ENCODE measurements at places on chromosomes 3 and 15.

DNA sequence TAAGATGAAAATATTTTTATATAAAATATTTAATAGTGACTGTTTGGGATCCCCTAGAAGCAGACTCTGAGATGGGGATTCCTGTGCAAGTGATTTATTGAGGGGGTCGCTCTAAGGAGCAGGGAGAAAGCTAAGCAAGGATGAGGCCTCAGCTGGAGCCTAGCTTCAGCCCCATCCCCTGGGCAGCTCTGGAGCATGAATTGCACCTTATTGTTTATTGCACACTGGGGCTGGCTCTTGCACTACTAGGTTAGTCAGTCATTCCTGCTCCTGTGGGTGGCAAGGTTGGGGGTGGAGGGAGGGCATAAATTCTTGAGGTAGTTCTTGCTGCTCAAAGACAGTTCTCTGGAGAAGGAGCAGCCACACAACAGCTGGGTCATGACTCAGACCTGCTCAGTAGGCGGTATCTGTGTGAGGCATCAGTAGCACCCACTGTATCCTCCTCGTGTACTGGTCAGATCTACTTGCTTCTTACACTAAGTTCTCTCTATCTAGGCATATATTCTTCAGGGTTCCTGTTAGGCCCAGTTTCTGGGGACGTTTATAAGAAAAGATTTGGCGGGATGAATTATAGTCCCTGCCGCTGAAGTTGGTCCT, 27.2 kb upstream of the TNFSF10 start:
- DNase-seq, result no peak

DNA sequence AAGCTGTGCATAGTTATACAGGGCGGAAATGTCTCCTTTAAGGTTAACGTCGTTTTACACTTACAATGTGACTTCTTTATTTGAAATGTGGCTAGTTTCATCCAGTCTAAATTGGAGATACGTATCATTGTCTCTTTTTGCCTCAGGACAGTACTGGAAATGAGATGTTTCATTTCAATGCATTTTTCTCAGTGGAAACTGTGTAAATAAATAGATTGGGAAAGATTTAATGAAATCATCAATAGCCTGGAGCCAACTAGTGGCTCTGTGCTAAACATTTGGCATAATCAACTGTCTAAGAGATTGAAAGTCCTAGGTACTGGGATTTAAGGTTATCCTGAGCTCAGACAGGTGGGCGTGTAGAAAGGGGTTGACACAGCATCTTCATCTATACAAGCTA, 691.5 kb upstream of the CCDC54 start:
- DNase-seq, result no peak

GRCh38 chr3:129051871-129052340, 8.7 kb upstream of the GP9 start:
- no peak for DNase-seq

GRCh38 chr3:50340147-50340447, 539 bp downstream of the RASSF1 start:
- DNase-seq, result no peak

DNA sequence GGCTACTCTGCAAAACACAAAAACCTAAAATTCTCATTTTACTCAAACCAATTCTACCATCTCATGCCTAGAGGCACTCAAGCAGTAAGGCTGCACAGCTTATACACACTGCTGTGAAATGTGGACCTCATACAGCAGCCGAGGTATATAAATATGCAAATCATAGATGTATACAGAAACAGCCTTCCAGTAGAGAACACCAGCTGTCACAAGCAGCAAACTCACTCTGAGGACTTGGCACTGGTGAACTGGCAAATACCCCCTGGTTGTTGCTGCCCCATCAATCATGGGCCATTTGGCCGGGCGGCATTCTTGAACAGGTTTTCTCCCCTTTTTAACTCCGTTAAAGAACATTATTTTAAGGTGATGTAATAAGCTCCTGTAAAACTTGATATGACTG, 378.0 kb downstream of the LSAMP start:
- DNase-seq, result no peak

- no peak for DNase-seq
Observed at GRCh38 chr3:48225587-48225986, 2.3 kb downstream of the CAMP start.

- DNase-seq, result no peak
Observed at GRCh38 chr15:77457905-77458265, 37.2 kb downstream of the HMG20A start.

- DNase-seq, result no peak
Observed at GRCh38 chr3:13138833-13139145, 65.6 kb upstream of the IQSEC1 start.

DNA sequence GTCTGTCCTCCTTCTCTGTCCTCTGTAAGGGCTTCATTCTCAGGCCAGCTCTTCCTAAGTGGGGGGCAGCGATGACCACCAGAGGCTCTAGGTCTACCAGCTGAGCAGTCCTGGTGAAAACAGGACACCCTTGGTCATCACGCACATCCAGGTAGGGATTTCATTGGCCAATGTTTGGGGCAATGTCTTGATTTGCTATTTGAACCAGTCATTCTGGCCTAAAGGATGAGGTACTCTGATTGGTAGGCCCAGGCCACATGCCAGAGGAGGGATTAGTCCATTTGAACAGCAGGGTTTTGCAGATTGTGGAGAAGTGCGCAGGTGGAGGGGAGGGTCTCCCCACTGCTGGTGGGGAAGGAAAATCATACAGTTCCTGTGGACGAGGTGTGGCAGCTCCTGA, 57.3 kb downstream of the PLXNA1 start:
- DNase-seq, result no peak

- DNase-seq, result no peak
Observed at GRCh38 chr3:139527265-139527664, 12.3 kb downstream of the RBP1 start.

DNA sequence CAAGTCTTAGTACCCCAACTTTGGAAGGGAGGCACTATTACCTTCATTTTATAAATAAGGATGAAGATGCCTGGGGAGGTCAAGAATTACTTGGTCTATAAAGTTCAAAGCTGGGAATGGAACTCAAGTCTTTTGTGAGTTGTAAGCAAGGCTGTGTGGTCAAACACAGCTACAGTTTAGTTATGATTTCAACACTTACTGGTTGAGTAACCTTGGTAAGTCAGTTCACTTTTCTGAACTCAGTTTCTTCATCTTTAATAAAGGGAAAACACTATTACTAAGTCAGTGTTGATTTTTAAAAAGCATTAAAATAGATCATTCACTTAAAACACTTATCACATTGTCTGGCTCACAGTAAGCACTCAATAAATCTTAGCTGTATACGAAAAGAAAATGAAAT, 200.4 kb upstream of the ADAMTS9 start:
- DNase-seq, result no peak

- no peak for DNase-seq
Observed at GRCh38 chr3:58670506-58671135, 4.0 kb upstream of the FAM3D start.

DNA sequence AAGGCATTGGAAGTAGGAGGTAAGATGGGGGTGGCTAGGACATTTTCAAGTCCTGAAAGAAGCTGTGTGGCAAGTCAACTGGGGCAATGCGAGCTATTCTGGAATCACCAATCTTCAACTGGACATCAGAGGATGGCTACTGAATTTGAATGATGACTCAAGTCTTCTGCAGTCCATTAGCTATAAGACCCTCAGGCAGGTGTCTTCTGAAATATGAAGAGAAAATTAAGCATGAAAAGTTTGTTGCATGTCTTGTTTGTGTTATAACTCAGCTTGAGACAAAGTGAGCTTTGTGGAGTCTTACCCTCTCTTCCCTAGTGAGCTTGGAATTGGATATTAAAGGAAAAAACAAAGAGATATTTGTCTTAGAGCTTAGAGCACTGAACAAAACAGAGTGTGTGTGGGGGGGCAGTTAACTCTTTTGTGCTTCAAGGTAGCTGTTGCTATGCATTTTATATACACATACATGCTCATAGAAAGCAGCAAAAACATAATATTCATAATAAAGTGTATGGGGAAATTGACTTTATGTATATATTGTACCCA, 979.1 kb downstream of the MCTP2 start:
- no peak for DNase-seq

DNA sequence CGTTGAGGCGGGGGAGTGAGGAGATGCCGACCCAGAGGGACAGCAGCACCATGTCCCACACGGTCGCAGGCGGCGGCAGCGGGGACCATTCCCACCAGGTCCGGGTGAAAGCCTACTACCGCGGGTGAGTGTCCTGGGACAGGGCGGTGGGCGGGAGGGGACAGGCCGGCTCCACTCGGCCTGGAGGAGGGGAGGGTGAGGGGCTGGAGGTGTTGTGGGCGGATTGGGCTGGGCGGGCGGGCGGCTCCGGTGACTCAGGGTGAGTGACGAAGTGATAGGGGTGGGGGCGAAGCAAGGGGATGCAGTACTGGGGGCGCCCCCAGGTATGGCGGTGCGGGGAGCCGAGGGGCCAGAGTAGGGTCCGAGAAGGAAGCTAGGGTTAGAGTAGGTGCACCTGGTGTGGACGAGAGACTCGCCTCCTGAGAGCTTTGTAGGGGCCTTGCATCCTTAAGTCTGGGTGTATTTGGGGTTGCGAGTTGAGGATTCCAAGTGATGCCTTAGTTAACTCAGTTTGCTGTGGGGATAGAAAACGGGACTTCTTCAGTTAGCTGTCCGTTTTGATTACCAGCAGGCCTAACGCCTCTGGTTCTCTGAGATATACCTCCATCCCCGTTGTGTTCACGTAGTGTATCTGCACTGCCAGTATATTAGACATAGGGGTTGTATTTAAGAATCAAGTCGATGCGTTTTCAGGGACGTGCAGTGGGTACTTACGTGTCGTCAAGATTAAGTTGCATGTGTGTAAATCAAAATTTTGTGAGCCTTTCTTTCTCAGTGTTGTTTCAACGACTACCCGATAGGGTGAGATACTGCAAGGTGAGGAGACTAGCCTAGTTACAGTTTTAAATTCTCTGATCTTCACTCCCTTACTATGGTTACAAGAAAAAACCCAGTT, 670 bp downstream of the PRKCI start:
- no peak for DNase-seq

- no peak for DNase-seq
Observed at GRCh38 chr3:126210606-126211005, 30.2 kb upstream of the ALDH1L1 start.

DNA sequence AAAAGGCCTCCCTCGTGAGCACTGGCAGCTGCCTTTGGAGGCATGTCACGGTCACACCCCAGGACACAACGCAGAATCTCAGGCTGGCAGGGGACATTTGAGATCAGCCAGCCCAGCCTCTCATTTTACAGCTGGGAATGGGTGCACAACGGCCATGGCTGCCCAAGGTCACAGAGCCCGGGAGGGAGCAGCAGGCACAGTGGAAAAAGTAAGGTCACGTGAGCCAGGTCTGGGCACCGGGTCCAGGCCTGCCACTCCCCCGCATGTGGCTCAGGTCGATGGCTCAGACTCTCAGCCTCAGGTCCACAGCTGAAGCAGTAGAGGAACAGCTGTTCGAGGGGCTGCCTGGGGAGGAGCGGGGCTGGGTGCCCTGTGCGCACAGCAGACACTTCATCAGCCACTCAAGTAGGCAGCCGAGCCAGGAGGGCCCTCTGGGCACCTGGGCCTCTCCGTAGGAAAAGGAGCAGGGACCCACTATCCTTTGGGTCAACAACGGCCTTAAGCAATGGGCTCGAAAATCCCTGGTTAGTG, 260.6 kb downstream of the GOLGA6L6 start:
- no peak for DNase-seq

- DNase-seq, result no peak
Observed at GRCh38 chr15:31957581-31957980, 72.7 kb upstream of the CHRNA7 start.

DNA sequence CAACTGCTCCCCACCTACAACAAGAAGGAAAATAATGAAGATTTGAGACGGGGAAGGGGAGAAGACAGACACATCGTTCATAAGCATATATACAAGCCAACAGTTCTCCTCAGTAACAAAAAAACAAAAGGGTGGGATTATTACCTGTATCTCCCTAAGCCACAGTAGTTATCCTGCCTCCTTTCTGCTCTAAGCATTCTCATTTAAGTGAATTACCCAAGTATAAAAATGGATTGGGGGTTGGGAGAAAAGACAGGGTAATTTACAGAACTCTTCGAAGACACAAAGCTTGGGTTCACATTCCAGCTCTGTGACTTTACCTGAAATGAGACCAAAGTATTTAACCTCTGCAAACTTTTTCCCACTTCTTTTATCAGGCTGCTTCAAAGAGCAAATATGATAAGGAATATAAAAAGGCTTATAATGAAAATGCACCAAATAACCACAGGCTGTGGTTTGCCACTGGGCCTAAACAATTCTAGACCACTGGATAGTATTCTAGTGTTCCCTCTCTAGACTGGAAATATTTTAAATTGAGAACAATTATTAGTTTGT, 64.4 kb downstream of the UACA start:
- DNase-seq, result no peak

GRCh38 chr3:51375136-51375535, 10.0 kb upstream of the MANF start:
- no peak for DNase-seq

DNA sequence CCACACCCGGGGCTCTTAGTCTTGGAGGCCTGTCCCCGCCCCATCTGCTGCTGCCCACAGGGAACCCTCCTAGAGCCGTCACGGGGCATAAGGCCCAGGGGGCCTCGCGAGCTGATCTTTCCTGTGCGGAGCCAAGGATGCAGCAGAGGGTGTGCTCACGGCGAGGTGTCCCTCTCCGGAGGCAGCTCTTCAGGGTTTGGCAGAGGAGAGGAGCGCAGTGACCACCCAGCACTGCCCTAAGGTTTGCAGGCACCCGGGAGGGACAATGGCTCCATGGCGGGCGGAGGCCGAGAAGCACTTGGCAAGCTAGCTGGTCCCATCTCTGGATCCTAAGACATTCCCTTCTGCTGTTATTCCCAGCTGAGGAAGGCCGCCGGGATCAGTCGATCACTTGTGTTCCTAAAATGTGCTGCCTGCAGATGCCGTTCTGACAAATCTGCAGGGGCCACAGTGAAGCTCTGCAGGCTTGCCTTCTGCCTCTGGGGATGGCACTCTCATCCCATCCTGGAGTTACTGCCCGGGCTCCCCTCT, 47.4 kb upstream of the PCSK6 start:
- no peak for DNase-seq

- no peak for DNase-seq
Observed at GRCh38 chr15:39587731-39588530, 7.1 kb downstream of the THBS1 start.

DNA sequence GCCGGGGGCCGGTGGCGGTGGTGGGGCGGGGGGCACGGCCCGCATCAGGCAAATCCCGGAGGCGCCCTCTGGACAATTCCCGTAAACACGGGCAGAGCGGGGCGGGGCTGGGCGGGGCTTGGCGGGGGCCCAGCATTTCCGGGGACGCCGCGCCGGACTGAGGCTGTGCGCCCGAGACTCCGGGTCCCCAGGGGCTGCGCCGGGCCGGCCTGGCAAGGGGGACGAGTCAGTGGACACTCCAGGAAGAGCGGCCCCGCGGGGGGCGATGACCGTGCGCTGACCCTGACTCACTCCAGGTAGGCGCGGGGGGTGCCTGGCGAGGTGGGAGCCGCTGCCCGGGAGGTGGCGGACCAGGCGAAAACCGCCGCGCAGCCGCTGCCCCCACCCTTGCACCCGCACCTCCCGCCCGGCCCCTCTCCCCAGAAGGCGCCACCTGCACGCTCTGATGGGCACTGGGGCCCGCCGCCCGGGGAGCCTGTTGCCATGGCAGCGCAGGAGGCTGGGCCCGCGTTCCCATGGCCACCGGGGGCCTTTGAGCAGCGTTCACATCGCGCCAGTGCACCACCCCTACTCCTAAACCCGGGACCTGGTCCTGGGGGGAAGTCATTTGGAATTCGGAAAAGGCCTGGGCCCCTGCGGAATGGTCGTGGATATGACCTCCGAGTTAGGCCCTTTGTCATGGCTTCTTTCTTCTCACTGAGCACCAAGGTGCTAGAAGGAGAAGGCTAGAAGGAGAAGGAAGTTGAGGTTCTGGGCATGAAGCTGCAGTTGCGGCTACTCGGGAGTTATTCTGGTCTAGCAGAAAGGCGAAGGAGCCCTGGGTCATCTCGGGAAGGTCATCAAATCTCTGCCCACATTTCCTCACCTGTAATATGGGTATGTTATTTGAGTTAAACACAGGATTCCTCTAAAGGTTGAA, 16.1 kb upstream of the SEMA4B start:
- no peak for DNase-seq
